ENCODE measurements at places on chromosomes 7 and 10.

DNA sequence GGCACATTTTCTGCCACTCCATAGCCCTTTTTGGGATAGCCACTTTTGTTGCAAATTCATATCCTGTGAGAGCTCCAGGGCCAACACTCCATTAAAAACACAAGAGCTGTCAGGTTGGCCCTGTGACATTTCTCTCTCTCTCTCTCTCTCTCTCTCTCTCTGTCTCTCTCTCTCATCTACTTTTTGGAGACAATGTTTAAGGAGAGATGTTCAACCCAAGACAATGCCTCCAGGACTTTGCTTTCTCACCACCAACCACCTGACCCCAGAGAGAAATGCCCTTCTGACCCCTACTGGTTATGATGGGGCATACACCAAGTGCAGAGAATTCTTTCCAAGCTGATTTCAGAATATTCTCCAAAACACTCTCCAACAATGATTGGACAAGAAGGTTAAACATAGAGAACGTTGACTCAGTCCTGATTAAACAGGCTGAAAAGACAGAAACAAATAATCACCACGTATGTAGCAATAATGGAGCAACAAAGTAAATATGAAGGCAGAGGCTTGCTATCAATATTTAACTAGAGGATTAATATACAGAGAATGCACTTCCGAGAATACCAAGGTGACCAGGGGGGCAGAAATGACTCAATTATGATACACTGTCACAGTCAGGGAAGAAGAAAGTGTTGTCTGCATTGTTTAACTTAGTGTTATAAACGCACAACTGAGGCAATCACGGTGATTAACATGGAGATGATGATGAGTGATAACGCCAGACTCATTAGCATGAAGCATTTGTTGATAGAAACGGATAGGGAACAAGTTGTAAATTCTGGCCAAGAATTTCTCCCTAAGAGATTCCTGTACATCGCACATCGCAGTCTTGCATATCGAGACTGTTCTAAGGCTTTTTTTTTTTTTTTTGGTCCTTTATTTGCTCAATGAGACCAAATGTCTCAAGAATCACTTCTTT, 178.5 kb downstream of the NRP1 start:
- DNase-seq = no peak

GRCh38 chr7:151756866-151757265, 120.0 kb downstream of the PRKAG2 start:
- DNase-seq = no peak

DNA sequence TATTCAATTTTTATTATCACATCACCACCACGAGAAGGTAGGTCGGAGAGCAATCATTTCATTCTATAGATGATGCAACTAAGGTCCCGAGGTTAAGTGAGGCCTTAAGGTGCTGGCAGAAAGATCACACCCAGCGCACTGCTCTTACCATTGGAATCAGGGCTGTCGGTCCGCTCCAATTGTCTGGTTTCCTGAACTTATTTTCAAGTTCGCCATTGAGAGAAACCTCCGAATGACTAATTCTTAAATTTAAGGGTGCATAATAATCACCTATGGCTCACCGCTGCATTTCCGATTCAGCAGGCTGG, 625 bp upstream of the GSTO2 start:
- DNase-seq = no peak

GRCh38 chr7:68288144-68288593, 1291.5 kb downstream of the TYW1 start:
- DNase-seq = no peak

DNA sequence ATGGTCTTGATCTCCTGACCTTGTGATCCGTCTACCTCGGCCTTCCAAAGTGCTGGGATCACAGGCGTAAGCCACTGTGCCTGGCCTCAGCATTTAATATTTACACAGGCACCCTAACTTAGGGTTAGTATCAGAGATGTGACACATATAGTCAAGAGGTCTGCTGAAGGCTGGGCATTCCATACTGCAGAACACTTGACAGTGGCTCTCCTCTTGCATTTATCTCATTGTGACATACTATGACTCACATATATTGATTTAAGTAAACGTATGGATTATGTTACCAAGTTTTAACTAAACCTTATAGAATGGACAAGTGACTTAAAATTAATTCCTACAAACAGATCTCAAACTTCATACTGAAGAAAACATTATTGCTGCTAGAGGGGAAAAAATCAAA, 36.6 kb downstream of the BRAF start:
- DNase-seq = no peak

- no peak for DNase-seq
These were observed 285.5 kb upstream of the IGFBP3 start for GRCh38 chr7:46206476-46207060.

DNA sequence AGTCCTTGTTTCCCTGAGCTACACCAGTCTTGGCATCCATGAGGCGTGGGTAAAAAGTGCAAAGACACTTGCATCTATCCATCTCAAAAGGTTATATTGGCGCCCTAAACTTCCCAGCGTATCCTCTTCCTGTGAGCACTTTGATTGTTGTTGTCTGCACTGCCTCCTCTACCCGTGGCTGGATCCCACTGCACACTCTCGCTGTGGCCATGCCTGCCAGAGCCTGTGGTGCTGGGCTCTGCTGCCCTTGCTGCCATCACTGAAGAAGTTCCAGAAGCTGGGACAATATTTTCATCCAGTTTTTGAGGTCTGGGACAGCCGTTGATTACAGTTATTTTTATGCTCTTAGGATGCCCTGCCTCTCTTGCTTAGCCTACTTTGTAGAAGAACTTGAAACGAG, 85.3 kb upstream of the PCGF5 start:
- DNase-seq = no peak

DNA sequence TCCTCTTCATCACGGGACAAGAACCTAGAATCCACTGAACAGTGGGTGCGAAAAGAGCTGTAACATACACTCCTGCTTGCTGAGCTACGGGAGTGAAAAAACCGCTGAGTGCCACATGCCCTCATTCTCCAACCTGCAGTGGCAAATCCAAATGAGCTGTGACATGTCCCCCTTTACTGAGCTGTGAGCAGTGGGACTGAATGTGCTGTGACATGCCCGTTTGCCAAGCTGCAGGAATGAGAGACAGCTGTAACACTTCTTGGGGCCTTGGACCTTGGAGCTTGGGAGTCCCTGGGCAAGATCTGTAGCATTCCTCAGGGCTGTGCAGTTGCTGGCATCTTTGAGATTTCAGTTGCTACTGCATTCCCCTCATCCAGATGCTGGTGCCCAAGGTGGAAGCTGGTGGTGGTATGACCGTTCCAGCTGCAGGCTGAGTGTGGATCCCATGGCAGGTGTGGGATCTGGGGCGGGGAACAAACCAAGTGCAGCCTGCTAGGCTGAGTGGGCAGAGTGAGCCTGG, 85.0 kb downstream of the TMEM106B start:
- DNase-seq = no peak

- no peak for DNase-seq
These were observed 172.0 kb downstream of the GLI3 start for GRCh38 chr7:42065015-42065414.

DNA sequence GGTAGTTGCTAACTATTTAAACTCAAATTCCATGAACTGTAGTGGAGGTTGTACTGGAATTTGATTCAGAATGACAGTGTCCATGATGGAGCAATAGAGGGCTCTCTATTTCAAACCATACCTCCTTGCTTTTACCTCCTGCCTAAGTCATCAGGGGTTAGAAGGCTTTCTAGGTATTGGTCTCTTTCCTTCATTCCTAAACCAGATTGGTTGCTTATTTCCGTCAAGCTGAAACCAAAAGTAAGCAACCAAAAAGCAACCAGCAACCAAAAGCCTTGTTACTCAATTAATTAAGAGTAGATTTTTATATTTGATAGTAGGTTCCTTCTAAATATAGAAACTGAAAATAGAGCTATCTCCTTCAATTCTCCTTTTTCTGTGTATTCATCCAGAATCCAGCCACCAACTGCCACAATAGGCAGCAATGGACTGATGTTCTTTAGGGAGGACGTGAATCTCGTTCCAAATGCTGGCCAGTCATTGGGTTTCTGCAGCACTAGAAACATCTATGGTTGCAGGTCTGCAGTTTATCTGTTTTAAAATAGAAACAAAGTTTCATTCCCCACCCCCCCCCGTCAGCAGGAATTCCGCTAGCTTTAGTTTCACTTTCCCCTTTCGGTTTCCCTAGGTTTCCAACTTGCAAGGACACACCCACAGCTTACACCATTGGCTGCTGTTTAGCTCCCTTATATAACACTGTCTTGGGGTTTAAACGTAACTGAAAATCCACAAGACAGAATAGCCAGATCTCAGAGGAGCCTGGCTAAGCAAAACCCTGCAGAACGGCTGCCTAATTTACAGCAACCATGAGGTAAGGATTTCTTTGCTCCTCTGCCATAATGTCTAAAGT, at the start of gene IFIT1:
Gene IFIT1 (plus strand): TSS at position 717 of the 850 bp plus-strand sequence. CDS start 90 bp downstream, at position 807.
- no peak for DNase-seq

DNA sequence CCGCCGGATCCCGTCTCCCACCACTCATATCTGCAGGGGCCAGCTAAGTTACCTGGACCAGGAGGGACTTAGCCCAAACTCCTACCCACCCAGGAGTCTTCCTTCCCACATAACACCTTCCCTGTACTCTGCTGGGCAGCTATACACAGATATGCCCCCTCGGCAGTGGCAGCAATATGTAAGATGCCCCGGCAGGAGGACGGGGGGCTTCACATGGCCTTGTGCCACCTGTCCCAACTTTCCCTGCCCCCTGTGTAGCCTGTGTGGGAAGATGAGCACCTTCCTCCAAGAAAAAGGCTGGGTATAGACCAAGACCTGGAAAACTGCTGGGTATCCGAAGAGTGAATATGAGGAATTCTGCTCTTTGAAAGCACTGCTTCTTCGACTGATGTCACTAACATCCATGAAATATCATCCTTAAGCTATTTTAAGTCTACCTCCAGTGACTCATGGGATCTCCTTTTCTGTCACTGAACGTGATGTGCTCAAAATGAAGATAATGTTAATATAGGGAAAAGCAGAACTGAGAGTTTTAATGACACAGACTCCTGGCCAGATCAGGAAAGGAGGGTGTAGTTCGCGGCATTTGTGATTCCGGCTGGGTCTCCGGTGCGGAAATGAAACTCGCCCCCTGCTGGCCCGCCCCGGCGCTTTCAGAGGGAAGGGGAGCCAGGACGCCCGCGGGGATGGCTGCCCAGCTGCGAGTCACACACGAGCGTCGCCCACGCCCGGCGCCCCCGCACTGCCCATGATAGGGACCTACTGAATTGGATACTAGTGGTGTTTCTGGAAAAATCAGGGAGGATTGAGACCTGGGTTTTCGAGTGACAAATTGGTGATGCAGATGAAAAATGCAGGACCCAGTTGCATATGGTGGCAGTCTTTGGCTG, 256.9 kb upstream of the NFE2L3 start:
- peak; percentile 82 for DNase-seq

GRCh38 chr10:110429301-110429700, 68.4 kb upstream of the DUSP5 start:
- peak; percentile 53 for DNase-seq

DNA sequence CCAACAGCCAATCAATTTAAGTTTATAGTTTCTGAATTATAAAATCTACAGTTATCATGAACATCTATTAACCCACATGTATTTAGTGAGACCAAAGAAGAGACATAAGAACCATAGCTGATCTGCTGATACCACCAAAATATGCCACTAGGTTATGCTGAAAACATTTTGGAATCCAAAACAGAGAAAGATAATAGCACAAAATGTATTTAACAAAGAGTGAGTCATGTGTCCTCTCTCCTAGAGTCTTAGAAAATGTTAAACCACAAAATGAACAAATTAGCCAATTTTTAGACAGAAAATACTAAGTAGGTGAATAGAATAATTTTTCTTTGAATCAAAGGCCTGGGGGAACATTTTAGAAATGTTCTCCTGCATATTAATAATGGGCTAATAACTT, 527.5 kb downstream of the GPAM start:
- DNase-seq = no peak

DNA sequence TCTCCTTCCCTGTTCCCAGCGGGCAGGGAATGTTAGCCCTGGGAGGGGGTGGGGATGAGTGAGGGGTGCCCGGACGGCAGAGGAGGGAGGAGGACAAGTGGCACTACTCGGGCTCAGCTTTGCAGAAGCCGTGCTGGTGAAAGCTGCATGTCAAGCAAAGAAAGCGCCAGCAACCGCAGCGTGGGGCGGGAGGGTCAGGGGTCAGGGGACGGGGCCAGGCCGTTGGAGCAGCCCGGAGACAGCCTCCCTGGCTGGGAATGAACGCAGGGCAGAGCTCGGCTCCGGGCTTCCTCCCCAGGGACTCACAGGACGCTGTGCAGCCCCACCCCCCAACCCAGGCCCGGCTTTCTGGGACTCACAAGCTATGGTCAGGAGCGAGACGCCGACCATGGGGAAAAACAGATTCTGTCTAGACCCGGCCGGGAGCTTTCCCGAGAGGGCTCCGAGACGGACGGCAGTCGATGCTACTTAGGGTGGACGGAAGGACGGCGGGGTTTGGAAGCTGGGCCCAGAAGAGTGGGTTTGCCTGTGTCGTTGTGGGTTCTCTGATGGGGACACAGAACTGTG, 113.4 kb downstream of the VIPR2 start:
- DNase-seq = peak; percentile 39

- no peak for DNase-seq
These were observed 94.9 kb downstream of the CARD11 start for GRCh38 chr7:2948749-2949148.

- no peak for DNase-seq
These were observed 108.6 kb downstream of the NRCAM start for GRCh38 chr7:108347616-108348015.
